Dermis blood vessel endothelial cell (primary cell): ENCODE measurements at places on chromosomes 11 and 22. TPM values are rescaled to one million over a fixed set of nuclear protein-coding genes. Genes with fewer than 3 reads are reported as not detected.

DCHS1 gene
- 61.8 and 81.7 TPM in 2 replicates for total RNA-seq

C11orf86 gene
- total RNA-seq: not detected in 2 replicates

PLEKHB1 gene
- total RNA-seq: 0.33 and 0.34 TPM in 2 replicates

RRP7A gene
- total RNA-seq: 30.8 and 61.4 TPM in 2 replicates

IFTAP gene
- total RNA-seq: 30.9 and 34.0 TPM in 2 replicates

DKK3 gene
- total RNA-seq: 107 and 156 TPM in 2 replicates

TLCD5 gene
- total RNA-seq: 6.3 and 8.5 TPM in 2 replicates

TRIM48 gene
- total RNA-seq: not detected in 2 replicates

POTEH gene
- total RNA-seq: not detected in 2 replicates

RRM1 gene
- 68.8 and 173 TPM in 2 replicates for total RNA-seq

CNIH2 gene
- not detected in 2 replicates for total RNA-seq

BLID gene
- 0.79 TPM in 1 of 2 replicates, not detected in the other for total RNA-seq

ATG2A gene
- total RNA-seq: 17.7 and 24.8 TPM in 2 replicates

TMEM86A gene
- total RNA-seq: 2.7 and 4.3 TPM in 2 replicates

SMTNL1 gene
- total RNA-seq: not detected in 2 replicates

UPK3A gene
- not detected in 2 replicates for total RNA-seq

RIC3 gene
- not detected in 2 replicates for total RNA-seq

GAL gene
- 0.17 and 0.74 TPM in 2 replicates for total RNA-seq

ACAD8 gene
- 24.5 and 27.2 TPM in 2 replicates for total RNA-seq

PIM3 gene
- total RNA-seq: 463 and 464 TPM in 2 replicates

CDCA5 gene
- 4.4 and 17.5 TPM in 2 replicates for total RNA-seq

SLC37A2 gene
- total RNA-seq: 0.51 and 0.70 TPM in 2 replicates

ZBTB16 gene
- total RNA-seq: 23.1 and 34.7 TPM in 2 replicates

OR10D3 gene
- total RNA-seq: not detected in 2 replicates

ENDOD1 gene
- total RNA-seq: 61.1 and 74.7 TPM in 2 replicates

SLC6A5 gene
- total RNA-seq: not detected in 2 replicates

TOMM22 gene
- 59.8 and 76.6 TPM in 2 replicates for total RNA-seq

LUZP2 gene
- total RNA-seq: not detected in 2 replicates

CREB3L1 gene
- total RNA-seq: 0.33 and 0.68 TPM in 2 replicates

ARFGAP3 gene
- 67.5 and 74.2 TPM in 2 replicates for total RNA-seq

TIMP3 gene
- 197 and 203 TPM in 2 replicates for total RNA-seq

MRGPRX3 gene
- total RNA-seq: not detected in 2 replicates

LBHD1 gene
- total RNA-seq: 2.5 and 3.6 TPM in 2 replicates

ALG8 gene
- total RNA-seq: 17.9 and 30.4 TPM in 2 replicates

PES1 gene
- 67.2 and 98.6 TPM in 2 replicates for total RNA-seq

BIRC3 gene
- total RNA-seq: 3.6 and 8.7 TPM in 2 replicates

ADAMTS15 gene
- total RNA-seq: 2.7 and 4.6 TPM in 2 replicates

SYT8 gene
- total RNA-seq: not detected in 2 replicates

IGSF9B gene
- total RNA-seq: 0.05 and 0.17 TPM in 2 replicates

RTN4R gene
- 0.68 and 2.7 TPM in 2 replicates for total RNA-seq

GGTLC2 gene
- not detected in 2 replicates for total RNA-seq

TSSK2 gene
- not detected in 2 replicates for total RNA-seq

C11orf91 gene
- total RNA-seq: not detected in 2 replicates

DNAJB7 gene
- not detected in 2 replicates for total RNA-seq

SLC29A2 gene
- 1.2 and 2.3 TPM in 2 replicates for total RNA-seq

HEPHL1 gene
- not detected in 2 replicates for total RNA-seq

GTF2H1 gene
- total RNA-seq: 66.9 and 77.4 TPM in 2 replicates

HTR3B gene
- not detected in 2 replicates for total RNA-seq

THY1 gene
- total RNA-seq: 0.28 and 1.0 TPM in 2 replicates

HIPK3 gene
- total RNA-seq: 85.6 and 138 TPM in 2 replicates

ATM gene
- total RNA-seq: 82.9 and 86.4 TPM in 2 replicates

TSPAN32 gene
- not detected in 2 replicates for total RNA-seq

CKAP5 gene
- total RNA-seq: 58.0 and 115 TPM in 2 replicates

C11orf97 gene
- total RNA-seq: not detected in 2 replicates

MAP6 gene
- total RNA-seq: 0.14 and 0.51 TPM in 2 replicates

OMP gene
- 0.47 TPM in 1 of 2 replicates, not detected in the other for total RNA-seq
